Fibroblast of the aortic adventitia (primary cell): ENCODE measurements at places on chromosomes 11 and 22.

- DNase-seq: no peak
Observed at GRCh38 chr22:33461698-33462434, 403.7 kb upstream of the SYN3 start.

DNA sequence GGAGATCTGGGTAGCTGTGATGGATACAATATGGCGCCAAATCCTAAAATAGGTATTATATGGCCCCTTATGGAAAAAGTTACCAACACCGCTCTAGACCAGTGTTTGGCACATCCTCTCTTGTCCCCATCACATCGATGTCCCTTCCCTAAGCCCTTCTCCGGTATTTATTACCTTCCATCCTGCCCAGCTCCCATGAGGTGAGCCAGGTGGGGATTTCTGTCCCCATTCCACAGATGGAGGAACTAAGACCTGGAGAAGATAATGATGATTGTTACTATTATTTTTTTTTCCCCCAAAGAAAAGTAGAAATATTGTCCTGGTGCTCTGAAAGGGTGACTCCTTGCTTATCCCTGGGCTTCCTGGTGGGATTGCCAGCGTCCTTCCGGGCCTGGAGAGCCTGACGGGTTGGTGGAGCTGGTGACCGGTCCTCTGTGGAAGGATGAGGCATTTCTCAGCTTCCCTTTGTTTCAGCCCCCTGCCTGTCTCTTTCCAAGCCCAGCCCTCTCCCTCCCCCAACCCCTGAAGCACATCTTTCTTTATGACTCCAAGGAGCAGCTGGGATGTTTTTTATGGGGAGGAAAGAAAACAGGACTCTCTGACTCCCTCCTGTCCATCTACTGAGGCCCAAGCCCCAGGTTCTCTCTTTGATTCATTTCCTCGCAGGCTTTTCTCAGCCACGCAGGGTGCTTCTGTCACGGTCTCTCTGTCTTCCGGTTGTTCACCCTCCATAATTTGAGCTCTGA is 65.4 kb downstream of the TP53I11 start:
- no peak for DNase-seq

DNA sequence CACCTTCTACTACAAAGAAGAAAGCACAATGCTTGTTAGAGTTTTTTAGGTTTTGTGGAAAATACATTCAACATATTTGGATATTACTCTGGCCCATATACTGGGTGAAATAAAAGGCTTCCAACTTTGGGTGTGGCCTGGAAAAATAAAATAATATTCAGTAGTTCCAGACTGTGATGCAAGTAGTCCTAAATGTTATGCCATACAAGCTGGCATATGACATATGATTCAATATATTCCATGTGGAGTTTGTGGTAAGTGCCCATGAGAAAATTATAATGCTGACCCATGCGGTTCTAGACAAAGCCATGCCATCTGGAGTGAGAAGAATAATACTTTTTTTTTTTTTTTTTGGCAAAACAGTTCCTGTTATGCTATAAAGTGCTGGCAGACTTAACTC is 683.3 kb downstream of the LUZP2 start:
- no peak for DNase-seq

DNA sequence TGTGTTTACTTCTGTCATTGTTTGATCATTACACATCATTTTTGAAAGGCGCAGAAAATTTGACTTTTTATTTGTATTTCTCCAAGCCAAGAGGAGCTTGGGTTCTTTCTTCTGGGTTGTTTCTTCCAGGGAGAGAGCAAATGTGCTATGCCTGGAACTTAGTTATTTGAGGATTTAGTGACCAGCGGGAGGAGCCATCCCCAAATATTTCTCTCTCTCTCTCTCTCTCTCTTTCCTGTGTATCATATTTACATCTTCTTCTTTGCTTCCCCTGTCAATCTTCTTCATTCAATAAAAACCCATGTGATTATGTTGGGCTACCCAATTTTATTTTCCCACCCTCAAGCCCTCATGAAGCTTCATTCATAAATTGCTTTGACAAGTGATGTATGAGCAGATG is 534.5 kb downstream of the LRRC4C start:
- DNase-seq: no peak

GRCh38 chr11:31641477-31642062 is 132.0 kb downstream of the ELP4 start:
- DNase-seq: peak; percentile 51
